Stimulated activated CD8-positive, alpha-beta memory T cell treated with anti-CD3 and anti-CD28 coated beads, Interleukin-2, amount 100 ng/mL, for 48 hours (primary cell): ENCODE measurements at places on chromosomes 6 and 20.

DNA sequence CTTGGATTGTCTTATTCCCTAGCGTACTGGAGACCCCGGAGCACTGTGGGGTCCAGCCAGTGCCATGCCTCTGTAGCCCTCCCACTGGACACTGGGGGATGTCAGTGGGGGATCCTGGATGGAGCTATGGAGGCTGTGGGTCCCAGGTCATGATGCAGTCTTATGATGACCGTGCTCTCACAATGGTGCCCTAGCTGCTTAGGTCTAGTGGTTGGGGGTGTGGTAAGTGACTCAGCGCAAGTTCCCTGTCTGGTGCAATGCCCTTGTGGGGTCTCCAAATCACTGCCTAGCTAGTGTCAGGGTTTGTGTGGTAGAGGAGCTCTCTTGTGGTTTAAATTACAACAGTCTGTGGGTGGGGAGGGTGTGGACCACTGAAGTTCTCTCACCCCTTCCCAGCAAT lies 135.4 kb downstream of the CDC5L start:
- DNase-seq = no peak

GRCh38 chr6:1105833-1106400 lies 206.0 kb upstream of the FOXQ1 start:
- DNase-seq = no peak

- no peak for DNase-seq
Measured at GRCh38 chr6:3663811-3664210, 87.7 kb downstream of the PXDC1 start.

DNA sequence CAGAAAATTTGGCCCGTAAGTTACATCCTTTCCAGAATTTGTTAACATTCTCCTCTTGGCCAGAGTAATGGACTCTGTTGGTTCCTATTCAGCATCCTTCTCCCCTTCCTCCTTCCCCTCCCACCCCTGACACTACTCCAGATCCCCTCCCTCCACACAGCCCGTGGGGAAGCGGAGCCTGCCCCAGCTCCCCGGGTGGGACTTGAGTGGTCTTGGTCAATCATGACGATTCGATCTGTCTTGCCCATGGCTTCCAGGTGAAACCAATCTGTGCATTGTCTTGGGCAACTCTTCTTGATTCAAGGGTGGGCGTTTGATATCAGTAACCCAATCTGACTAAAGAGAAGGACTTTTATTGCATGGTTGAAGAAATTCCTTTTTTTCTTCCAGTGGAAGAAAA lies 143.9 kb downstream of the ANKRD60 start:
- DNase-seq = no peak

DNA sequence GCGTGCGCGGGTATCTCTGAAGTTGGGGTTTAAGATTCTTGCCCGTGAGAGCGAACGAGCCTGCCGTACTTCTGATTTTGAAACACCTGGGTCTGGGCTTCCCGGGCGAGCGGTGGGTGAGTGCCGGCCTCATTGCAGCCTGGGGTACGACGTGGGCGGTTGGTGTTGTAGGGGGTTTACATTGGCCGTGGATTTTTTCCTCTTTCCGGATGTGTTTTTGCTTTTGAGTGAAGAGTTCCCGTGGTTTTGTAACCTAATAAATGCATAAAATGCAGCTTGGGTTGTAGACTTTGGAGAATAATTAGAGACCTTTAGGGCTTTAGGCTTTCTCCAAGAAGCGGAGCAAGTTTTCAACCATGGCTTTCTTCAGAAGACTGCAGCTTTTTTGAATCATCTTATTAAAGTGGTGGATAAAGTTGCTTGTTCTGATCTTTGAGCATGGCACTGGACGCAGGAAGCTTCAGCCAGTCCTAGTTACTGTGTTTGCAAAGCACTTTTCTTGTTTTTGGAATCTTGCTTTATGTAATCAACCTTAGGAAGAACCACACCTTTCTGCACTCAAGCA lies 314 bp downstream of the FARS2 start:
- no peak for DNase-seq

- peak; percentile 69 for DNase-seq
Measured at GRCh38 chr6:35240838-35241801, 18.4 kb upstream of the ZNF76 start.

- no peak for DNase-seq
Measured at GRCh38 chr6:89862273-89862672, 32.0 kb upstream of the GJA10 start.
